HepG2 (cell line): ENCODE measurements at places on chromosomes 6 and 20.

DNA sequence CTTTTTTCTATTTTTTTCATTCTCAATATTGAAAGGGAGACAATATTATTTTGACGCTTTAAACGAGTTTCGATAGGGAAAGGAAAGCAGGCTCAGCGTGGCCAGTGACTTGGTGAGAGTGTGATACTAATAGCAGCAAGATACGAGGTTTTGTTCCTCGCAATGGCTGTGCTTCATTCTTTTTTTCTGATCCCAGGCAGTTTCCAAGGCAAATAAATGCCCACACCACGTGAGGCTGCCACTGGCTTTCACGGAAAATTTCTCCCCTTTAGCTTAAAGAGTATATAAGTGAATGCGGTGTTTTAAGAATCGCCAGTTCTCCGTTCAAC lies 196.4 kb upstream of the ZNF184 start:
- no peaks in the 10 kb centered on the region for H3K36me3 ChIP-seq
- peak overlapping the region; percentile 69 for H3K4me3 ChIP-seq

DNA sequence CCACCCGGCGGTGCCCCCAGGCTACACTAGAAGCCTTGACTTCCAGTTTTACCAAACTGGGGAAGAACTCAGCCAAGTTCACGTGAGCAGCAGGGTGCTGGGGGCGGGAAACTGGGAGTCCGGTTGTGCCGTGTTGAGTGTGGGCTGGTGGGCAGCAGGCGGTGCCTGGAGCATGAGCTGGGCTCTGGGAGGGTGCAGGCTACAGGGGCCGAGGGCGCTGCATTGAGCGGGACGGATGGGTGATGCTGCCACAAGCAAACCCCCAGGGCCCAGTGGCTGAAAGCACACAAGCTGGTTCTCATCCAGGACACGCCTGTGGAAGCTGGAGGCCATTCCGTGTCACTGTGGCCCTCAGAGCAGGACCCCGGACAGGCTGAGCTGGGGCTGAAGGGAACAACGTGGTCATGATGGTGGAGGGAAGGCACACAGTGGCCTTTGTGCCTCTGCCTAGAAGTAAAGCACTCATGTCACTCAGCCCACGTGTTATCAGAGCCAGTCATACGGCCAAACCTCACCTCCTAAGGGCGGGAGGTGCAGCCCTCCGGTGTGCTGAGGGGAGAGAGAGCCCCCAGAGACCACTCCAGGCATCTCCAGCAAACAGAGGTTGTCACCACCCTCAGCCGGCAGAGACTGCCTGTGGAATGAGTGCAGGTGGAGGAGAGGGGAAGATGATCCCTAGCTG lies 29.5 kb downstream of the RBM38 start:
- H3K27ac ChIP-seq: no peak overlapping the region
- H3K36me3 ChIP-seq: no peaks in the 10 kb centered on the region
- peaks cover 63% of the 10 kb centered on the region for H3K27me3 ChIP-seq
- H3K4me3 ChIP-seq: no peak overlapping the region

DNA sequence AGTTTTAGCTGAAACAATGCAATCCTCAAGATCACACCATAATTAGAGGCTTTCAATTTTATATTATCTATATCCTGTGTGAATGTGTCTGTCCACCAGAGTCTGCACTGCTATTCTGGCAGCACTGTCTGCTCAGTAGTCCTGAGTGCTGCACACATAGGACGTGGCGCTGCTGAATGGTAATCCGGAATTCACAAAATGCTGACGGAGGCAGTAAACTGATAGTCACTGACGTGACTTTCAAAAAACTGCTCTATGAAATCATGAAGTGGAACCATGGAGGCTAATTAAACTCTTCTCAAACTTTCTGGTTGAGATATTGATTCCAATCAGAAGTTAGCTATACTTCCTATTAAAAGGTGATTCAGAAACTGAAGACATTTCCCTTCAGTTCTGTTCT lies 190.8 kb upstream of the NOX3 start:
- DNase-seq: no peak
- peaks cover 6% of the 10 kb centered on the region for H3K4me1 ChIP-seq
- no peaks in the 10 kb centered on the region for H3K36me3 ChIP-seq
- no peak overlapping the region for H3K27ac ChIP-seq

GRCh38 chr20:50919567-50919966 lies 11.7 kb downstream of the ADNP start:
- H3K36me3 ChIP-seq: peaks cover 53% of the 10 kb centered on the region
- no peaks in the 10 kb centered on the region for H3K4me1 ChIP-seq
- no peak overlapping the region for H3K27ac ChIP-seq

DNA sequence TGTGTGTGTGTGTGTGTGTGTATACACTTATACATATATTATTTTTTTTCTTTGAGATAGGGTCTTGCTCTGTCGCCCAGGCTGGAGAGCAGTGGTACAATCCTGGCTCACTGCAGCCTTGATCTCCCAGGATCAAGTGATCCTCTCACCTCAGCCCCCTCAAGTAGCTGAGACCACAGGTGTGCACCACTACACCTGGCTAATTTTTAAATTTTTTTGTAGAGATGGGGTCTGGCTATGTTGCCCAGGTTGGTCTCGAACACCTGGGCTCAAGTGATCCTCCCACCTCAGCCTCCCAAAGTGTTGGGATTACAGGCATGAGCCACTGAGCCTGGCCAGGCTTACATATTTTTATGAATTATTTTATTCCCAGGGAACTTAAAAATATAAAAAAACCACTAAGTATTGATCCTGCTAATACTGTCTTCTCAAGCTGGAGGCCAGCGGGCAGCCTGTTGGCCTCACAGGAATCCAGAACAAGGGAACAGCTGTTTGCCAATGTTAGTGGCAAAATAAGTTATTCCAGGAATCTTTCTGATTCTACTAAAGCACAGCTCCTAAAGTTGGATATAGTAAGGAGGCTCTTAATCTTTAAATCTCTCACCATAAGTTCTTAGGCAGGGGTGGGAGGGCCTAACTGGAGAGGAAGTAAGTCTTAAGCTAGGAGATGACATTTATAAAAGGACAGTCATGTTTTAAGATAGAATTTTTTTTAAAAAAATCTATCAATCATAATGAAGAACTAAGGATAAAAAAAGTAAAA lies 135.5 kb upstream of the NUP153 start:
- no peak overlapping the region for H3K27ac ChIP-seq
- no peak overlapping the region for H3K4me3 ChIP-seq
- DNase-seq: no peak

DNA sequence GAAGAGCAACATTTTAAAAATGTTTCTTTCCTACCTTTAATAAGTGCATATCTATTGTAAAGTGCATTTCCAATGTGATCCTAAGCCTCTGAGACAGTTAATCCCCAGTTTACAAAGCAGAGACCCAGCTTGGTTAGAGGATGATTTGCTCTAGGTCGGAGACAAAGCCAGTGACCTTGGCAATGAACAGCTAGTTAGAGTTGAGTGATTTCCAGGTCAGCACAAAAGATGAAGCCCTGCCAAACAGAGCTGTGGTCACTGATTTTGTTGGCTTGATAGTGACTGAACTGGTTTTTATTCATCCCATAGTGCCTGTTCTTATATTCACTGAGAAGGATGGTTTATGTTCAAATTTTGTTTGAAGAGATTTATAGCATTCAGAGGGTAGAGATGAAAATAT lies 56.6 kb upstream of the CD83 start:
- no peak for DNase-seq
- H3K27ac ChIP-seq: no peak overlapping the region
- no peaks in the 10 kb centered on the region for H3K27me3 ChIP-seq
- H3K4me1 ChIP-seq: no peaks in the 10 kb centered on the region

DNA sequence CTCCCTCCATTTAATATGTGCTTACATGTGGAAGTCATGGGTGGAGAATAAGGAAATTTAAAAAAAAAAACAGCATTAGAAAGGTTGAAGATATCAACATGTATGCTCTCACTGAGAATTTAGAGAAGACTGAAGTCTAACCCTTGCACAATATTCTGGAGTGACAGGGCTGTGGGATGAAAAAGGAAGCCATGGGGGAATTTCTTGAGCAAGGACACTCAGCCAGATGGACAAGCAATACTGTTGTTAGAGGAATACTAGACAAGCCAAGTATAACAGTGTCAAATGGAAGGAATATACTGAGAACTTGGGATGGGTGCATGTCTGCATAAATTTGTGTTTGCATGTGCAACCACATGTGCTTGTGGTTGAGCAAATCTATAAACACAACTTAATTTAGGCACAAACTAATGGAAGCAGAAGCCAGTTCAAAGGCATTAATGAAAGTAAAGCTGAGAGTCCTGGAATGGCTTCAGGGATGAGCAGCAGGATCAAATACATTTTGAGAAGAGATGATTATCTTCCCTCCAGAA lies 119.7 kb downstream of the ADGRB3 start:
- H3K27ac ChIP-seq: no peak overlapping the region
- H3K27me3 ChIP-seq: no peaks in the 10 kb centered on the region
- H3K36me3 ChIP-seq: no peaks in the 10 kb centered on the region
- H3K4me3 ChIP-seq: no peak overlapping the region
- H3K4me1 ChIP-seq: no peaks in the 10 kb centered on the region
- DNase-seq: no peak

DNA sequence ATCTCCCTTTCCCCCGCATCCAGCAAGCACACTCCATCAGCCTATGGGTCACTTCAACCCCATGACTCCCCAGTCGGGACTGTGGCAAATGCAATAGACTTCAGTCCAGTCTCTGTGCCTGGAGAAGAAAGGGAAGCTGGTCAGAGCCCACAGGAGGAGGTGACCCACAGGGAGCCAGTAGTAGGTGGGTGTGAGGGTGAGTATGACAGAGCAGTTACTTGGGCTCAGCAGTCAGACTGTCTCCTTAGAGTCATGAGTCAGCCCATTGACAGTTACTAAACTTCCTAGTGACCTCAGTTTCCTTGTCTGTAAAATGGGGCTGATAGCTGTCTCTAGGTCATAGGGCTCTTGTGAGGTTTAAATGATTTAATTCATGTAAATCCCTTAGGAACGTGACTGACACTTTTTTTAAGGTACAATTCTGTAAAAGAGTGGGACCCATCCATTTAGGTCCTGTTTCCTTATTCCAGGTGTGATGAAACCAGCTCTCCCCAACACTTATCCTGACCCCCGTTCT lies 33.9 kb upstream of the HLA-C start:
- peaks cover under 1% of the 10 kb centered on the region for H3K4me1 ChIP-seq
- H3K36me3 ChIP-seq: no peaks in the 10 kb centered on the region
- H3K27me3 ChIP-seq: peaks cover 1% of the 10 kb centered on the region; the same call in 1 of the 2 replicates
- H3K4me3 ChIP-seq: no peak overlapping the region
- no peak overlapping the region for H3K27ac ChIP-seq

- no peak overlapping the region for H3K27ac ChIP-seq
- no peak overlapping the region for H3K4me3 ChIP-seq
- DNase-seq: no peak
- no peaks in the 10 kb centered on the region for H3K4me1 ChIP-seq
These were observed 1164.7 kb upstream of the MAP3K7 start for GRCh38 chr6:91751526-91751925.

DNA sequence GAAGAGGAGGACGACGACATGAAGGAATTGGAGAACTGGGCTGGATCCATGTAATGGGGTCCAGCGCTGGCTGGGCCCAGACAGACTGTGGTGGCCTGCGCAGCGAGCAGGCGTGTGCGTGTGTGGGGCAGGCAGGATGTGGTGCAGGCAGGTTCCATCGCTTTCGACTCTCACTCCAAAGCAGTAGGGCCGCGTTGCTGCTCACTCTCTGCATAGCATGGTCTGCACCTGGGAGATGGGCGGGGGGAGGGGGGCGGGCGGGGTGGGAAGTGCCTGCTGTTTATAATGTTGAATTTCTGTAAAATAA lies 42.3 kb downstream of the CHMP4B start:
- H3K4me3 ChIP-seq: no peak overlapping the region
- H3K36me3 ChIP-seq: peaks cover 47% of the 10 kb centered on the region
- peaks cover 10% of the 10 kb centered on the region for H3K4me1 ChIP-seq
- DNase-seq: no peak

GRCh38 chr6:71015392-71015791 lies 58.5 kb upstream of the B3GAT2 start:
- no peak overlapping the region for H3K4me3 ChIP-seq
- no peak overlapping the region for H3K27ac ChIP-seq
- H3K27me3 ChIP-seq: no peaks in the 10 kb centered on the region
- no peak for DNase-seq
- no peaks in the 10 kb centered on the region for H3K4me1 ChIP-seq
- no peaks in the 10 kb centered on the region for H3K36me3 ChIP-seq

- H3K4me3 ChIP-seq: no peak overlapping the region
- H3K36me3 ChIP-seq: peaks cover 75% of the 10 kb centered on the region
- H3K4me1 ChIP-seq: no peaks in the 10 kb centered on the region
- no peak overlapping the region for H3K27ac ChIP-seq
- no peak for DNase-seq
These were observed 12.9 kb downstream of the VEGFA start for GRCh38 chr6:43782764-43783513.

DNA sequence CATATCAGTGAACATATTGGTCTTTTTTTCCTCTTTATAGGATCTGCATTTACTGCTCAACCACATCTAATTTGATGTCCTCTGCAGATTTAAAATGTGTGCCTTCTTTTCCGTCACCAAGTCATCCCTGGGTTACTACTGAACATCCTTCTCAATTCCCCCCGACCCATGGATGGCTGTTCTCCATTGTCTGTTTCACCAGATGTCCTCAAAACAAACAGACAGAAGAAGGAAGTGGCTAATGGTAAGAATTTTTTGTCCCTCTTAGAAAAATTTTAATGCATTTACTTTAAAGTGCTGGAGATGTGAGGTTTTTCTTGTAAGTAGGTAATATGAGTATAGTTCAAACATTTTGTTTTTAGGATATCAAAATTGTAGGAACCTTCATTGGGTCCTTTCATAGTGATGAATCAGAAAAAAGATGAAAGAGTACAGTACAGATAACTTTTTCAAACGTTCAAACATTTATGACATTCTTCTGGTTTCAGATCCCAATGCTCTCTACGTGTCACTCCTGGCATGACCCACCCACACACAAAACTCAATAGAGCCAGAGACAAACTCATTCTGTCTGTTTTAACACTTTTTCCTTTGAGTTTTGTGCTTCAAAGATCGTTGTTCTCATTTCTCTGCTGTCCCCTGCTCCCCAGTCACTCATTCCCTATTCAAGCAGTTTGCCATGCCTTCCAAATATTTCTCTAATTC lies 276.4 kb downstream of the PRL start:
- no peak for DNase-seq
- H3K36me3 ChIP-seq: no peaks in the 10 kb centered on the region
- H3K27ac ChIP-seq: no peak overlapping the region
- H3K4me3 ChIP-seq: no peak overlapping the region
- H3K27me3 ChIP-seq: no peaks in the 10 kb centered on the region

- H3K4me1 ChIP-seq: 0 out of 2 replicates have a peak, but pooled peaks cover 7% of the 10 kb centered on the region
- no peak overlapping the region for H3K4me3 ChIP-seq
- H3K27ac ChIP-seq: no peak overlapping the region
- H3K27me3 ChIP-seq: no peaks in the 10 kb centered on the region
These were observed 7.1 kb downstream of the TMEM74B start for GRCh38 chr20:1177680-1178079.

GRCh38 chr6:21265730-21266044 lies 327.9 kb upstream of the SOX4 start:
- H3K27ac ChIP-seq: no peak overlapping the region
- no peak overlapping the region for H3K4me3 ChIP-seq
- peaks cover 4% of the 10 kb centered on the region; the same call in 2 of the 3 replicates for H3K27me3 ChIP-seq
- no peak for DNase-seq
- H3K4me1 ChIP-seq: peaks cover 16% of the 10 kb centered on the region
- H3K36me3 ChIP-seq: no peaks in the 10 kb centered on the region

- H3K4me1 ChIP-seq: no peaks in the 10 kb centered on the region
- no peaks in the 10 kb centered on the region for H3K36me3 ChIP-seq
- no peak overlapping the region for H3K4me3 ChIP-seq
- no peak for DNase-seq
These were observed 70.6 kb upstream of the GRIK2 start for GRCh38 chr6:101322921-101323320.

- H3K27me3 ChIP-seq: peaks cover 17% of the 10 kb centered on the region; the same call in 2 of the 3 replicates
- no peak overlapping the region for H3K27ac ChIP-seq
- H3K4me1 ChIP-seq: no peaks in the 10 kb centered on the region
- H3K36me3 ChIP-seq: no peaks in the 10 kb centered on the region
- H3K4me3 ChIP-seq: no peak overlapping the region
These were observed 73.5 kb downstream of the ECT2L start for GRCh38 chr6:138869398-138869797.
